NCI-H226 (cell line): ENCODE measurements at places on chromosomes 3 and 15.

GRCh38 chr3:23608650-23609049 lies 197.1 kb upstream of the UBE2E1 start:
- DNase-seq = no peak

DNA sequence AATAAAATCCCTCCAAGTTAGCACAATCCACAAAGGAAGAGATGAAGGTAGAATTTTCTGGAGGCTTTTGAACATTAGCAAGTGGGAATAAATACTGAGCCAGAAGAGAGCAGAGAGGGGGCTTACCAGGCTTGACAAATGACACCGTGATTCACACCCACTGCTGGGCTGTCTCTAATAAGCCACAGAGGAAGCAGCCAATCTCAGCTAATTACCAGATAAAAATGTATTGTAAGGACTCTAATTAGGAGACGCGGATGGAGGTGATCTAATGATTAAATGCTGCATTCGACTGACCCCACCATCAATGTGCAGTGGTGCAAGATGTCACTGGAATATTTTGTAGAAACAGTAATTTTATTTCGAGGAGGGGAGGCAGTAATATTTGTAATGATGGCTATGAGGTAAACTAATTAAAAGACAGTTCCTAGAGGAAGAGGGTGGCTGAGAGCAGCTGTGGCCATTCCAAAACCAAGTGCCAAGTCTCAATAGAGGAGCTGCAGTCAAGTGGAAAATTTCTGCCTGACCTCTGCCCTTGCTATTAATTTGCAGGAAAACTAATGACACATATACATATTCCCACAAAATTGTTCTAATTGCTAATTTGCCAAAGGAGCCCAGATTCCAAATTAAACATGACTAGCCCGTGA lies 602.2 kb downstream of the FOXP1 start:
- no peak for DNase-seq

DNA sequence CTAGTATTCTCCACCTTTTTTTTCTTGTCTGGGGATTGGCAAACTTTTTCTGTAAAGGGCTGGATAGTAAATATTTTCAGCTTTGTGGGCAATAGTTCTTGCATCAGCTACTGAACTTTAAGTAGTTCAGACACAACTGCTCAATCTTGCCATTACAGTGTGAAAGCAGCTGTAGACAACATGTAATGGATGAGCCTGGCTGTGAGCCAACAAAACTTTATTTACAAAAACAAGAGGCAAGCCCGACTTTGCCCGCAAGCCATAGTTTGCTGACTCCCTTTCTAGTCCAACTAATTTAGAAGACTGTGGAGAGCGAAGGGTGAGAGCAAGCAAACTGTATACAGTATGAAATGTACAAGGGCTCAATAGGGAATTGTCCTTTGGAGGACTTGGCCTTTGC lies 6.2 kb downstream of the FRMD4B start:
- no peak for DNase-seq

- peak; percentile 29 for DNase-seq
Measured at GRCh38 chr3:9028134-9028533, 64.9 kb upstream of the RAD18 start.

DNA sequence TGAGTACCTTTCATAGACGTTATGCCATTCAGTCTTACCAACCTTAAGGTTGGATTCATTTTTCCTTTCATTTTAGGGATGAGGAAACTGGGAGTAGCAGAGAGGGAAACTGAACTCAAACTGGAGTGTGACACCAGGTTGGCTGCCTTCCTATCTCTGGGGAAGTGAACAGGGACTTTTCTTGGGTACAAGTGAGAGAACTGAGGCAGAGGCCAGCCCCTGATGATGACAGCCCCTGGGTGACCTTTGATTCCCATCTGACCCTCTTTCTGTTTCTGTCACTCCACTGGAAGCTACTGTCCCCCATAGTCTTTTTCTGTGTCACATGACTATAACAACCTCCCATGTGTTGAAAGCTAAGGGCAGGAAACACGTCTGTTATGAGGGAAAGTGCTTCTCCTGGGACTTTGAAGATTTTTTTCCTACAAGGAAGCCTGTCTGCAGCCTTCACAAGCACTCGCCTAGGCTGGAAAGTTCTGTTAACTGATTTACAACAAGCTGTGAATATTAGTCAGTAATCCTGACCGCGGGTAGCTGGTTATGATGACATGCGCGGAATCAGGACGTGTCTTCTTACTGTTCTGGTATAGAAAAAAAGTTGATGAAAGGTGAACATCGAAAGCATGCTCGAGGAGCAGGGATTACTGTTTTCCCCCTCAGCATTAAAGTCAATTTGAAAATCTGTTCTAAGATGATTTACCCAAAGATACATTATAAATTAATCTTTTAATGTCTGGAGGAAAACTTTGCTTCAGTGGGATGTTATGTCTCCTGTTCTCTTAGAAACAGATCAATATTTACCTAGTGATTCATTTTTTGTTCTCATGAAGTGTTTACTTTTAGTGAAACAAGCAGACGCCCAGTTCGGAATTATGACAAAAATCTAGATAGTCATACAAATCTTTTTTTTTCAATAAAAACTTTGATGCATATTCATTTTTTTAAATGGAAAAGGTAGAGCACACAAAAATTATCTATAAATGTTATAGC lies 31.5 kb downstream of the ABHD2 start:
- DNase-seq = no peak

- DNase-seq = peak; percentile 95
Measured at GRCh38 chr3:197317250-197317963, 19.0 kb upstream of the DLG1 start.

DNA sequence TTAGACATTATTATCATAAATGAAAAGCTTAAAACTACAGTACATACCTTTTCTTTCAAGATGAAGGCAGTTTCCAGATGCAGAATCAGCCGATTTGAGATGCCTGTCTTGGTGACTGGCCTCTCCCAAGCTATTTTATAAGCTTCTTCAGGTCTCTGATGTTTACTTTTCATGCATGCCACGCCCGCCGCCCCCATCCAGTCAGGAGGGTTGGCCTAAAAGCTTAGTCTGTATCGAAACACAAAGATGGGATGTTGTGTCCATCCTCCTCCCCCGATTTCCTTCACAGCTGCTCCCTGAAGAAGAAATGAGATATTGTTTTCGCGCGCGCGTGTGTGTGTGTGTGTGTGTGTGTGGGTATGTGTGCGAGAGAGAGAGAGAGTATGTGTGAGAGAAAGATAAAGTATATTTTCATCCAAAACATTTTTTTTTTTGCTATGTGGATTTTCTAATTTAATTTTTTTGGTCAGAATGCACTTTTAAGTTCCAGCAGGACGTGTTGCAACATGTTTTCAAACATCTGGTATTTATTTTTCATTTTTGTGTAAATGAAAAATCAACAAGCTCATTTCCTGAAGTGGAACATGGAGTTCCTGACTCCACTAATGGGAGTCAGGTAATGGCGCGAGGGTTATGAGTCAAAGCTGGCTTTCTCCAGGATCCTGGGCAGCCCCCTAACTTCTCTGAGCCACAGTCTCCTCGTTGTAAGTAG lies at the start of gene APOD:
Gene APOD, minus strand, starts transcription at position 110 of the 712 bp plus-strand sequence. CDS start 4,479 bp downstream, outside the sequence.
- DNase-seq = no peak

GRCh38 chr3:168165390-168166269 lies 69.9 kb upstream of the GOLIM4 start:
- DNase-seq = no peak

DNA sequence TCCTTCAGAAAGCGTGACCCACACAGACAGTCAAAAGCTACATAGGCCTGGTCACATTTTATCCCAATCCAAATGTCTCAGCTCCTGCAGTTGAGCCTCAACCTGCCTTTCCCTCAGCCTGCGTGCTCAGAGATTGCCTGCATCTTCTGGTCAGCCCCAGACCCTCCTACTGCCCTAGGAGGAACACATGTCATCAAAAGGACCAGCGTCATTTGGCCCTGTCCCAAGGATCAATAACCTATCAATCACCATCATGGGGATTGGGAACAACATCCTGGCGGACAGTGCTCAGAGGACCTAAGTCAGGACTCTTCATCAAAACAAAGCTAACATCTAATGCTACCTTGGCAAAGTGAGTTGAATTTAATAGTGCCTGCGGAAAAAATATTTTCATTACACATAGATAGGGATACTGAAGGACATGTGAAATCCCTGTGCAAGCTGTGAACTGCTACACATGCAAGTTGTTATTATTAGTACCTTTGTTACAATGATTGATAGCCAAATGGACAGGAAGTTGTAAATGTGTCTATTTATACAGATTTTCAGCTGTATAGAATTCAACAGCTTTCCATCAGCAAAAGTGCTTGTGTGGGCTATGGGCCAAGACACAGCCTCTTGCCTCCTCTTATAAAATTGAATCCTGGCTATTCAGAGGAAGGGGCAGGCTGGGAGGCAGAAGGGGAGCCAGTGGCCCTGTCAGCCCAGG lies 47.7 kb downstream of the UMPS start:
- no peak for DNase-seq

- DNase-seq = no peak
Measured at GRCh38 chr15:40538976-40539375, 25.9 kb downstream of the CCDC32 start.

GRCh38 chr3:161050935-161051334 lies 54.2 kb downstream of the B3GALNT1 start:
- DNase-seq = no peak

DNA sequence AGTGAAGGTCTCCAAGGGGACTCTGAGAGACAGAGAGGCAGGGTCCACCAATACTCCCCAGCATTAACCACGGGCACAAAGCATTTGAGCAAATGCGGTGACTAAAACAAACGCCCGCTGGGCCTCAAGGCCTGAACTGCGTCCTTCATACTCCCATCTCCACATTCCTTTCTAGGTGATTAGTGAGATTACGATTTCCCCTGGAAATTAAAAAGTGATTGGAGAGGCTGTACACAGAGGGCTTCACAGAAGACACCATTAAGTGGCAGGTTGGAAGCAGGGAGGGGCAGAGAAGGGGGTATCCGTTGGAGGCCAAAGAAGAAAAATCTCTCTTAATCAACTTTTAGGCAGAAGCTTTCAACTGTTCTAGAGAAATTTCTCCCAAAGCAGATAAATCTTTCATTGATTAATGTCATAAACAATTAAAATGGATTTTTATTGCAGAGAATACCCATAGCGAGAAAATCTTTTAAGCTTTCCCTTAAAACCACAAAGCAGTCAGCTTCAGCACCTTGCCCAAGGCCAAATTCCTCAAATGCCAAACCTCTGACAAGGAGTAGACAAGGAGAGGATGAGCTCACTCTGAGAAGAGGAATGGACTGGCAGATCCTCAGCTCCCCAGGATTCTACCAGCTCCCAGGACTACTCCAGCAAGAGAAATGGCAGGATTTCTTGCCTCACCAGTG lies 38.2 kb downstream of the MB21D2 start:
- peak; percentile 99 for DNase-seq

DNA sequence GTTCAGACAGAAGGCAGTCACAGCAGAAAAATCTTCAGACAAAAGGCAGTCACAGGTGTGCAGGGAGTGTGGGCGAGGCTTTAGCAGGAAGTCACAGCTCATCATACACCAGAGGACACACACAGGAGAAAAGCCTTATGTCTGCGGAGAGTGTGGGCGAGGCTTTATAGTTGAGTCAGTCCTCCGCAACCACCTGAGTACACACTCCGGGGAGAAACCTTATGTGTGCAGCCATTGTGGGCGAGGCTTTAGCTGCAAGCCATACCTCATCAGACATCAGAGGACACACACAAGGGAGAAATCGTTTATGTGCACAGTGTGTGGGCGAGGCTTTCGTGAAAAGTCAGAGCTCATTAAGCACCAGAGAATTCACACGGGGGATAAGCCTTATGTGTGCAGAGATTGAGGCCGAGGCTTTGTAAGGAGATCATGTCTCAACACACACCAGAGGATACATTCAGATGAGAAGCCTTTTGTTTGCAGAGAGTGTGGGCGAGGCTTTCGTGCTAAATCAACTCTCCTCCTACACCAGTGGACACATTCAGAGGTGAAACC lies 27.6 kb downstream of the ZNF589 start:
- DNase-seq = no peak

- no peak for DNase-seq
Measured at GRCh38 chr3:4138786-4139431, 164.3 kb upstream of the SETMAR start.

- no peak for DNase-seq
Measured at GRCh38 chr3:165459111-165459510, 262.9 kb upstream of the SLITRK3 start.

- DNase-seq = no peak
Measured at GRCh38 chr3:101102678-101103296, 109.6 kb upstream of the ABI3BP start.

- DNase-seq = no peak
Measured at GRCh38 chr3:178334239-178334638, 202.0 kb upstream of the KCNMB2 start.

DNA sequence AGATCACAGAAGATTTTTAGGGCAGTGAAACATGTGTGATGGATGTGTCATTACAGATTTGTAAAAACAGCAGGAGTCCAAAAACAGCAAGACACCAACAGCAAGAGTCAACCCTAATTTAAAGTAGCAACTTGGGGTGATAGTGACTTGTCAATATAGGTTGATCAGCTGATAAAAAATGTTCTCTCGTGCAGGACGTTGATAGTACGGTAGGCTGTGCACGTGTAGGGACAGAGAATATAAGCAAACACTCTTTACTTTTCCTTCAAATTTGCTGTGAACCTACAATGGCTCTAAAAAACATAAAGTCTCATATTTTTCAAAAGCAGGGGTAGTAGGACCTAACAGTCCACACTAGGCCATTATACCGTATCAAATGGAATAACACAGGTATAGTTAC lies 120.8 kb downstream of the STAG1 start:
- DNase-seq = no peak

GRCh38 chr3:12014613-12015012 lies 10.4 kb downstream of the SYN2 start:
- DNase-seq = no peak

GRCh38 chr3:108159865-108160264 lies 62.4 kb downstream of the IFT57 start:
- DNase-seq = peak; percentile 81

- DNase-seq = no peak
Measured at GRCh38 chr3:126118591-126118990, 34.7 kb upstream of the SLC41A3 start.

DNA sequence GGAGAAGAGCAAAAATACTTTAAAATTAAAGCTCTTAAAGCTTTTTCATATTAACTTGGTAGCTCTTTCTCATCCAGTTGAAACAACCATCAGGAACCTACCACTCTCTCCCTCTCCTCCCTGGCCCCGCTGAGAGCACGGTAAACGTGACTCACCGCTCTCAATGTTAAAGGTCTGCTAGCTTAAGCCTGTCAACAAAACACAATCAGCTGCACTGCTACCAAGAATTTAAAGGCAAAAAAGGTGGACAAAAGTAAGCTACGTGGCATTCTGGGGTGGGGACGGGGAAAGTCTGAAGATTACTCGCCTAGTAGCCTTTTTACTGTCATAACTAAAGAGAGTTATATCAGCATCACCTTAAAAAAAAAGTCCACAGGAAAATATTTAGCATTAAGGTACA lies 8.4 kb upstream of the GP5 start:
- no peak for DNase-seq
